Tongue (tissue), 3 donors: ENCODE measurements at places on chromosomes 16 and 17. TPM values are rescaled to one million over a fixed set of nuclear protein-coding genes. Genes with fewer than 3 reads are reported as not detected.
A peak's percentile ranks its signal among the peaks of the same experiment; 100 is the strongest.

DNA sequence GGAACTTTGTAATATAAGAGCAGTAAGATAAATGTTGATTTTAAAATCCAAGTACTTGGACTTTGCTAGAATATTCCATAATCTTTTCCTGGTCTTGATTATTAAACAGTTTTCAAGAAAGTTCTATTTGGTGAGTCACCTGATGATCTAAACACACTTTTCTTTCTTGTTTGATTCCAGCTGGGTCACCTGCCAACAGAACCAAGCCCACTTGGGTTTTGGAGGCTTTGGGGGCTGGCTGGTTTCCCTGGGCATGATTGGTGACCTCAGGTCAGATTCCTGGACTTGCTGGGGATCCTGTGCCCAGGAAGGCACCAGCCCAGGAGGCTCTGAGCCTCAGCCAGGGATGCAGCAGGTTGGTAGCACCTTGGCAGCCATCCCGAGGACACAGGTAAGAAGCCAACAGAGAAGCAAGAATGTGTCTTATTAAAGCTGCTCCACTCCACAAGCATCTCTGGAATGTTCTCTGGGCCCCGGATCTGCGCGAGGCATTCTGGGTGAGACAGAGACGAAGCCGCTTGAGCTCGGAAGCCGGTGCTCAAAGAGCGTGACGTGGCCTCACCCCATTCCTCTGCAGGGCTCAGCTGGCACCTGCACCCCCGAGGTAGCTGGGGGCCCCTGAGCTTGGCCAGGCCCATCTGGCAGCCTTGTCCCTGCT, 3.1 kb upstream of the TEX19 start:
- no peak for DNase-seq

GRCh38 chr17:6340708-6341107, 94.2 kb downstream of the AIPL1 start:
- no peak for DNase-seq

Gene TVP23A
- total RNA-seq = 1.2 TPM

DNA sequence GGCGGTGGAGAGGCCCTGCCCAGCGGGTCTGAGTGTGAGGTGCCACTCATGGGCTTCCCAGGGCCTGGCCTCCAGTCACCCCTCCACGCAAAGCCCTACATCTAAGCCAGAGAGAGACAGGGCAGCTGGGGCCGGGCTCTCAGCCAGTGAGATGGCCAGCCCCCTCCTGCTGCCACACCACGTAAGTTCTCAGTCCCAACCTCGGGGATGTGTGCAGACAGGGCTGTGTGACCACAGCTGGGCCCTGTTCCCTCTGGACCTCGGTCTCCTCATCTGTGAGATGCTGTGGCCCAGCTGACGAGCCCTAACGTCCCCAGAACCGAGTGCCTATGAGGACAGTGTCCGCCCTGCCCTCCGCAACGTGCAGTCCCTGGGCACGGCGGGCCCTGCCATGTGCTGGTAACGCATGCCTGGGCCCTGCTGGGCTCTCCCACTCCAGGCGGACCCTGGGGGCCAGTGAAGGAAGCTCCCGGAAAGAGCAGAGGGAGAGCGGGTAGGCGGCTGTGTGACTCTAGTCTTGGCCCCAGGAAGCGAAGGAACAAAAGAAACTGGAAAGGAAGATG, 11.2 kb downstream of the VASN start:
- no peak for DNase-seq

Gene TP53TG3C
- not detected for total RNA-seq

GRCh38 chr17:48335858-48336500, 94.0 kb downstream of the SKAP1 start:
- peak; percentile 83 for DNase-seq

DNA sequence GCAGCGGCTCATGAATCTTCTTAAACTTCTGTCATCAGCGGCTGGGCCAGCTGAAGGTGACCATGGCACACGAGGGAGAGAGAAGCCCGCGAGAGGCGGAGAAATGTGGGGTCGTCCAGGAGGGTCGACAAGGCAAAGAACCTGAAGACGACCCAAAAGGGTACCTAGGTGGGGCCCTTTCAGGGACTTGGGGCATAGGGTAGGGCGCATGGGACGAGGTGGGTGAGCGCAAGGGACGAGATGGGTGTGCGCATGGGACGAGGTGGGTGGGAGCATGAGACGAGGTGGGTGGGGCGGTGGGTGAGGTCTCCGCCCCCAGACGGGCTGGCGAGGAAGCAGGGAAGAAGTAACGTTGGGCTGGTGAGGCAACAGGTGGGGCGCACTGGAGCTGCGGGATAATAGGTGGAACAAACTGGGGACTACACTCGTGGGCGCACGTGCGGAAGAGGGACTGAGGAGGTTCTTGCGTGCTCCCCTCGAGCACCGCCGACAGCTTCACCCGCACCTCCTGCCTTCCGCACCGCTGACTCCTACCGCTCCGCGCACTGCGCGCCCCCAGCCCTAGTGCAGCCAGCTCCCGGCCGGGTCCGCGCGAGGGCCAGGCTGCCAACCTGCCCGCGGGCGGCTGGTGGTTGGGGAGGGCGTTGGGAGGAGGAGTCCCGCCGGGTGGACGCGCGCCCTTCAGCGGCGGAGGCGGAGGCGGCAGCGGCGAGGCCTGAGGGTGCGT, 23.2 kb upstream of the CRYM start:
- peak; percentile 67 for DNase-seq
